Spinal cord (tissue), 10 donors: ENCODE measurements at places on chromosomes 6 and 20.

DNA sequence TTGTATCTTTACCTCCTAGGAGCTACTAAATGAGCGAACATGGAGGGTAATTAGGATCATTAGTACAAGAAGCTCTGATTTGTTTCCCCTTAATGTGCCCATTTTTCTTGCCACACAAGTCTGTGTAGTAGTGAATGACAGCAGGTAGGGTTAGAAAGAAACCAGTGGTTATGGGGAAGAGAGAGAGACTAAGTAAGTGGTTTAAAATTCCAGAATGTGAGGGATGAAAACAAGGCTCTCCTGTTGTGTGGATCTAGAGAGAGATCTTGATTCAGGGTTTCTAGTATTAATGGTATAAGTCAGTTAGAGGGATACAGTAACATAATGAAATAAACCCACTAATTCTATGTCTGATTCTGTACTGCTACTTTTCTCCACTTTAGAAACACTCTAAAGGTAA lies 22.7 kb downstream of the STXBP5 start:
- DNase-seq, result no peak

DNA sequence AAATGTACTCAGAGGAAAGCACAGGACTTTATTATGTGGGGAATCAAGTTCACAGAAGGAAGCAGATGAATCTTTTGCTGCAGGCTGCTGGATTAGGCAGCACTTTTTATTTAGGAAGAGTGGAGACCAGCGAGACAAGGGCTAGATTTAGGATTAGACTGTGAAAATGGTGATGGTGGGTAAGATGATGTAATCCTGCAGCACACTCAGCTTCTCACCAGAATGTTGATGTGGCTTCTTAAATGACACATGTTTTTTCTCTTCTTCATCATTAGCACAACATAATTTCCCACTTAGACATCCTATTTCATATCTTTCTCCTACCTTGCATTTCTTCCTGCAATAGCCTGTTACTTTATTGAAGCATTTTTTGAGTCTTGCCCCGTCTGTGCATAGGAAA lies 1.8 kb downstream of the DEFB128 start:
- DNase-seq, result no peak

GRCh38 chr20:20188647-20189046 lies 136.3 kb downstream of the CFAP61 start:
- DNase-seq, result no peak

- DNase-seq, result no peak
Observed at GRCh38 chr6:156647140-156647784, 129.9 kb upstream of the ARID1B start.

GRCh38 chr6:159700970-159701369 lies 7.9 kb upstream of the SOD2 start:
- no peak for DNase-seq

DNA sequence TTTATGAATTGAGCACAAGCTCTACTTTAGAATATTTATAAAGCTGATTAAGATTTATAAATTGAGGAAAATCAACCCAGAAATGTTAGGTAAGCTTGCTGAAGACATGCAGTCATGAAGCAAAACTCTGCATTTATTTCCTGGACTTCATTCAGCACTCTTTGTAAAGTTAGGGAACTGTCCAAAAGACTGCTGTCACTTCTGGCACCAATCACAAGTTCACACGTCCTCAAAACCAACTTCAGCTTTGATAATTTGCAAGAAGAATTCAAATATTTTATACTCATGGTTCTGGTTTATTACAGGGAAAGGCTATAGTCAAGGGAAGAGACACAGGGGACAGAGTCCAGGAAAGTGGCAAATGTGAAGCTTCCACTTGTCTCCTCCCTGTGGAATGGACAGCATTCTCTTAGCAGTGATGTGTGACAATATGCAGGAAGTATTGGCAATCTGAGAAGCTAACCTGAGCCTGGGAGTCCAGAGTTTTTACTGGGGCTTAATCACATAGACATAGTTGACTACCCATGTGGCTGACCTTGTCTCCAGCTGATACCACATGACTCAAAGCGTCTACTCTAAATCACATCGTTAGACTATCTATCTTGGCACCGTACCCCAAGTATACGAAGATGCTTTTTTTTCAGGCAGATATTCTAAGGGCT lies 85.4 kb downstream of the PPP1R14C start:
- no peak for DNase-seq

DNA sequence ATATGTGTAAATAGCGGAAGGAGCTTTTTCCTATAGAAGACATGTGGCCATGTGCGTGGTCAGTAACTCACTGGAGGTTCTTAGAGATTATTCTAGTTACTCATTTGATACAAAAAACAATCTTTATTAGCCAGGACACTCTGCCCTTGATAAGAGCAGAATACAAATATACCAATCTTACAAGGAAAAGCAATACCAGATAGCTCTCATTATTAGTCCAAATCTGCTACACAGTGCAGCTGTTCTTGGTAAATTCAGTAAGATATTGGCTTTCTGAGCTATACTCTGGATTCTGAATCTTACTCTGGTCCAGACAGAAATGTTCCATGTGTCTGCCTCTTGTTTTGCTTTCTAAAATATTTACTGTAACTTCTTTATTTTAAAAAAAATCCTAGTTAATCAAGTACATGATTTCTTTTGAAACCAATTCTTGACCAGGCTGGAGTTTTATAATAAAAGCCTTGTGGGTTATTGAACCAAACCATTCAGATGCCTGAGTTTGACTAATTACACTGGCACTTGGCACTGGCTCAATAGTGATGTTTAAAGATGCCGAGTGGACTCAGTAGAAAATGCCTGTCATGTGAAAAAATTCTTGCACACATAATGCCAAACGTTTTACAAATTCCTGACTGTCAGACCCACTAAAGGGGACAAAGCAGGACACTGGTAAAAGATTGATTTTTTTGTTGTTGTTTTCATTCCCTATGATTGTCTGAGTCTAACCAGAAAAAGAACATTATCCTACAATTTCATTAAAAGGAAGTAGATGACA lies 242.8 kb upstream of the TCF21 start:
- DNase-seq, result peak; percentile 53

- DNase-seq, result no peak
Observed at GRCh38 chr6:150537893-150538292, 61.8 kb upstream of the PLEKHG1 start.

- no peak for DNase-seq
Observed at GRCh38 chr6:89985751-89986493, 91.7 kb downstream of the GJA10 start.

- DNase-seq, result no peak
Observed at GRCh38 chr6:164695896-164696295, 613.5 kb downstream of the C6orf118 start.

GRCh38 chr6:70753870-70754380 lies 86.2 kb downstream of the SMAP1 start:
- DNase-seq, result no peak

DNA sequence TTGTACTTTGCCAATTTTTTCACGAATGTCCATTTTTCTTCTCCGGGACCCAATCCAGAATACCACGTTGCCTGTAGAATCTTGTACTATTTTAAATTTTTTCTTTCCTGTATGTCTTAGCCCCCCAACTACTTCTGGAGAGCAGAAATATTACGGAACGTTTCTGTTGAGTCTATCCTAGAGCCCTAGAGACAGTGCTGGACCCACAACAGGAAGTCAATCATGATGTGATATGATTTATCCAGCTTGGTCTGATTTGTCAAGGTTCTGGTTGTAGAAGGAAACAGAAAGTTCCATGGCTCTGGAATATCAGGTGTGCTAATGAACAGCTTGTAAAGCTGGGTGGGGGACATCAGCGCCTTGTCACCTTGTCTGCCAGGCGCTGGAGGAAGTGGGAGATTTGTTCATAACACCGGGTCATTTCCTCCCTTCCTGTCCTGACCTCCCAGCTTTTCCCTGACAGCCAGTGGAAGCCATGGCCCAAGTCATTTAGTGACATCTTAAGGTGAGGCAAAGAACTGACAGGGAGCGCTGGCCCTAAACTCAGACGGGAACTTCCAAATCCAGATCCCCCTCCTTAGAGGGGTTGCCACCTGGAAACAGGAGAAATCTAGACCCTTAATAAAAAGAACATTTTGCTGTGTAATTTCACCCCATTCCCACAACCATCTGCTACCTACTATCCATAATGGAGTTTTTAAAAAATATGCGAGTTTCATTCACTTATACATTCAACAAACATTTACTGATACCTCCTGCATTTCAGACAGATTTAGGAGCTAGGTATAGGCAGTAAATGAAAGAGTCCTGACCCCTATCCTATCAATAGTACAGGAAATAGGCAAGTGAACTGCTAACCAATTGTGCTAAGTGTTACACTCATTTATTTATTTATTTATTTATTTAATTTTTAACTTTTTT lies 130.5 kb downstream of the ZFP64 start:
- DNase-seq, result no peak

- no peak for DNase-seq
Observed at GRCh38 chr6:132142308-132142707, 191.1 kb upstream of the CCN2 start.

GRCh38 chr6:151240791-151241642 lies 1.2 kb downstream of the AKAP12 start:
- DNase-seq, result peak; percentile 40

DNA sequence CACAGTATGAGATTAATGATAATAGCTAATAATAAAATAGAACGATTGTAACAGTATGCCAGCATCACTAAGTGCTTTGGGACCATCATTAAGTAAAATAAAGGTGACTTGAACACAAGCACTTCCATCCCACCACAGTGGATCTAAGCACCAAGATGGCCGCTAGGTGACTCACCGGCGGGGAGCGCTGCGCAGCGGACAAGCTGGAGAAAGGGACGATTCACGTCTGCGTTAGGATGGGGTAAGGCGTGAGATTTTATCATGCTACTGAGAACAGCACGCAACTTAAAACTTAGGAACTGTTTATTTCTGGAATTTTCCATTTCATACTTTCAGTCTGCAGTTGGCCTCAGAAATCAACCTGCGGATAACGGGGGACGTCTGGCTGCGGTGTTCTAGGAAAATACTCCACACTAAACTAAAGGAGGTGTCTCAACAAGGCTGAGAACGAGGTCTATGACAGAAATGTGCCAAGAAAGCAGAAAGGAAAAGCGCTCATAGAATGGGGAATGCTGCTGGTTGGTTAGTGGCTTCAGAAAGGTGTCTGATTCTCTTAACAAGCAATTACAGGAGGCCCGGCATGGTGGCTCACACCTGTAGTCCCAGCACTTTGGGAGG lies 114.5 kb downstream of the GMPR start:
- no peak for DNase-seq

DNA sequence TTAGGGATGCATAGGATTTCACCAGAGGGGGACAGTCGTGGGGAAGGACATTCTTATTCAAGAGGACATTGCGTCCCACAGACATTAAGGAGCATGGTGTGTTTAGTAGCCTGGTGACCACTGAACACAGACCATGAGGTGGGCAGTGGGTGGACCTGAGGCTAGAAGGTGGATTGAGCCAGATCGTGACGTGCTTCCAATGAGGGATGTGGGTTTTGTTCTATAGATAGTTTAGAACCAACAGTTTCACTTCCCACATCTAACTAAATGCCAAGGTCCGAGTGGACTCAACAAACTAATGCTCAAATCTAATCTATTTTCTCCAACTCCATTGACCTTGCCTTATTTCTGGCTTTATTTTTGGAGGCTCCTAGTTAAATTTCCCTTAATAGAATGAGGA lies 58.5 kb downstream of the OGFRL1 start:
- DNase-seq, result no peak

DNA sequence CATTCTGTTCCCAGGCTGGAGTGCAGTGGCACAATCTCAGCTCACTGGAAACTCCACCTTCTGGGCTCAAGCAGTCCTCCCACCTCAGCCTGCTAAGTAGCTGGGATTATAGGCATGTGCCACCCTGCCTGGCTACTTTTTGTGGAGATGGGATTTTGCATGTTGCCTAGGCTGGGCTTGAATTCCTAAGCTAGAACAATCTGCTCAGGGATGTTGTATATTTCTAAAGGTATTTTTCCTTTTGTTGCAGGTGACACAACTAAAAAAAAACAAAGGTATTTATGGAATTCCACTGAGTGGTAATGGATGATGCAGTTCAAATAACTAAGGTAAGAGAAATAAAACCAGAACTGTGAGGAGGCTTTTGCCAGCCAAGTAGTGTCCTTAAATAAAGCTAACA lies 49.7 kb downstream of the PTPRA start:
- DNase-seq, result no peak

GRCh38 chr6:16265351-16266341 lies 27.3 kb downstream of the GMPR start:
- DNase-seq, result no peak

DNA sequence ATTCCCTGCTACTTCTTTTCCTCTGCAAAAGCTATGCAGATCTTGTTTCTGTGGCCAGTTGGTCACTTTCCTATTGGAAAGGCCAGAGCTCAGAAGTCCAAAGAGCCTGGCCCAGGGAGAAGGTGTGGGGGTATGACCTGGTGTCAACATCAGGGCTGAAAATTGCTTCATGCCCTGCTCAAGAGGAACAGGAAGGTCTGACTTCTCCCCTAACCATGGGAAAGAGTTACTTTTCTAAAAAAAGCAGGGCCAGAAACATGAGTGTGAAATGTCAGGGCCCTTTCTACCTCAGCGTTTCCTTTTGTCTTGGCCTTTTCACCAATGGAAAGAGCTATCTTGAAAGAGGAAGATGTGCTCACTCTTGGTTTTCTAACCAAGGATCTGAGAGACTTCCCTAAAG lies 117.4 kb downstream of the MAFB start:
- no peak for DNase-seq

GRCh38 chr20:40813708-40814630 lies 124.9 kb upstream of the MAFB start:
- DNase-seq, result no peak

DNA sequence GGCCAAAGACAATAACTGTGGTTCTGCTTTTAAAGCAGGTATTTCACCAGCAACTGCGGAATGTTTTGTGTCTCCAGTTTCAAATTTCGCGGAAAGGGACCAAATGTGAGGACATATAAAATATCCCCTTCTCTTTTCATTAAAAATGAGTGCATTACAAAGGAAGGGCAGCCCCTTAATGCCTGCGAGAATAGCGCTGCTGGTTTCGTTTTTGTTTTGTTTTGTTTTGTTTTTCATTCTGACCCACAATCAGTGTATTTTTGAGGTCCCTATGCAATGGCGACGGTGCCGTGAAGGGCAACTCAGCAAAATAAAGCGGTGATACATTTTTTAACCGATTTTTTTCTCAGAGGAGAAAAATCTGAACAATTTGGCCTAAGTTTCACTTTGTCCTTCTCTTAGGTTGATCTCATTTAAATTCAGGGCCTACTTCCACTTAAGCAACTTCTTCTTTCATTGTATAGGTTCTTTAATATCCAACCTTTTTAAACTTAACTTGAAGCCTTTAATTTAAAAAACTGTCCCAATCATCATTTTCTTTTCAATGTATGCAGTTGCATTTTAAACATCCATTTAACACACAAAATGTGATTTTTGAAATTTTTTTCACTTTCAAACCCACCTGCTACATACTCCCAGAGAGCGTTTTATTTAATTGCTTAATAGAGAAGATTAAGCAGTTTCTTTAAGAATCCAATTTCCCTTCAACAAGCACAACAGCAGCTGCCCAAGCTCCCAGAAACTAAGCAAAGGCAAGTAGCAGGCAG lies 2.9 kb upstream of the HIVEP2 start:
- peak; percentile 76 for DNase-seq

GRCh38 chr20:22744341-22745193 lies 160.2 kb upstream of the FOXA2 start:
- DNase-seq, result no peak
